ENCODE measurements at places on chromosomes 12 and 14. TPM values are rescaled to one million over a fixed set of nuclear protein-coding genes. Genes with fewer than 3 reads are reported as not detected.

The STAC3 gene
- not detected for total RNA-seq

The MAPKAPK5 gene
- total RNA-seq = 53.7 TPM

The RD3L gene
- total RNA-seq = not detected

The RPS6KA5 gene
- 9.7 TPM for total RNA-seq

The FAM186B gene
- not detected for total RNA-seq

The KRT72 gene
- total RNA-seq = not detected

The TCL1A gene
- total RNA-seq = not detected

The ADAMTS20 gene
- 1.2 TPM for total RNA-seq

The OR6C65 gene
- not detected for total RNA-seq

The SALL2 gene
- total RNA-seq = 16.6 TPM

The FGD4 gene
- total RNA-seq = 13.8 TPM

The NTN4 gene
- 16.6 TPM for total RNA-seq

The LRRC10 gene
- total RNA-seq = not detected

The KRT77 gene
- total RNA-seq = not detected

The FOXN4 gene
- not detected for total RNA-seq

The TMPRSS12 gene
- not detected for total RNA-seq

The LMO3 gene
- 20.9 TPM for total RNA-seq

The OR4L1 gene
- total RNA-seq = not detected

The PTPRB gene
- total RNA-seq = 107 TPM

The GPR65 gene
- total RNA-seq = 2.4 TPM

The RFX4 gene
- not detected for total RNA-seq

The LRRC43 gene
- 3.3 TPM for total RNA-seq

The BDKRB2 gene
- 17.6 TPM for total RNA-seq

The CEBPE gene
- not detected for total RNA-seq

The GPHN gene
- total RNA-seq = 42.9 TPM

Measured in uterus (tissue), 4 donors.